Chondrocyte (in vitro differentiated cells): ENCODE measurements at places on chromosomes 1 and 21.

DNA sequence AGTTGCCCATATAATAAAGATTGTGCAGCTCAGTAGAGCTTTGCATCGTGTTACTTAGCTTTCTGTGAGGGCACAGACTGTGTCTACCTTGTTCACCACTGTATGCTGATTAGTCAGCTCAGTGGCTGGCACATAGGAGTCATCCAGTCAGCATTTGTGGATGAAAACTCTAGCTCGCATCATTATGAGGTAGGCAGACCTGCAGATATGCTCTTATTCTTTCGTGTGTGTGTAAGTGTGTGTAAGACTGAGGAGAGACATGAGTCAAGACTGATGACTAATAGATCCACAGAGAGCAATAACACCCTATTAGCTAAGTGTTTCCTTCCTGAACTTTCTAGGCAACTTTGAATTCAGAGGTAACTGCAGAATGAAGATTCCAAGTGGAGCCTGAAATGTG is 17.1 kb downstream of the TTF2 start:
- H3K4me1 ChIP-seq: peaks cover 6% of the 10 kb centered on the region
- H3K27ac ChIP-seq: peak overlapping the region; percentile 74
- no peaks in the 10 kb centered on the region for H3K27me3 ChIP-seq
- no peak for DNase-seq

GRCh38 chr1:82185084-82185483 is 384.4 kb downstream of the ADGRL2 start:
- no peak overlapping the region for H3K27ac ChIP-seq
- no peak for DNase-seq

GRCh38 chr1:157227700-157228099 is 89.5 kb upstream of the ETV3 start:
- peaks cover 11% of the 10 kb centered on the region for H3K27me3 ChIP-seq
- DNase-seq: no peak
- H3K36me3 ChIP-seq: no peaks in the 10 kb centered on the region
- H3K4me3 ChIP-seq: no peak overlapping the region
- H3K4me1 ChIP-seq: no peaks in the 10 kb centered on the region

GRCh38 chr1:221912230-221912629 is 170.3 kb upstream of the DUSP10 start:
- H3K27ac ChIP-seq: no peak overlapping the region
- no peak for DNase-seq
- H3K4me3 ChIP-seq: no peak overlapping the region

DNA sequence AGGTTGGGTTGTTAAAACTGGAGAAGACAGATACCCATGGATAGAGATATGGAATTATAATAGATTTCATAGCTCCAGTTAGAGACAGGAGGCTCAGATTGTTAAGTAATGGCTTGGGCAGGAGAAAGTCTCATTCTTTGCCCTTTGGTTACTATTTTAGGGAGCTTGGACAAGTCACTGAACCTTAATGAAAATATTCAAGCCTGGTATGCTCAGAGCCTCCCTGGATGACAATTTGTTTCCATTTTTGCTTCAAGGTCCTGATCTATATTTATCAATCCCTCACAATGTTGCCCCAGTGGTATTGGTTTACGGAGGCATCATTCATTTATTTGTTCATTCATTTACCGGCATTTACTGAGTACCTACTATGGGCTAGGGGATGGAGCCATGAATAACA is 37.5 kb downstream of the RCSD1 start:
- peaks cover 46% of the 10 kb centered on the region for H3K4me1 ChIP-seq
- peaks cover 4% of the 10 kb centered on the region for H3K27me3 ChIP-seq
- no peak overlapping the region for H3K27ac ChIP-seq
- H3K4me3 ChIP-seq: no peak overlapping the region
- no peak for DNase-seq

DNA sequence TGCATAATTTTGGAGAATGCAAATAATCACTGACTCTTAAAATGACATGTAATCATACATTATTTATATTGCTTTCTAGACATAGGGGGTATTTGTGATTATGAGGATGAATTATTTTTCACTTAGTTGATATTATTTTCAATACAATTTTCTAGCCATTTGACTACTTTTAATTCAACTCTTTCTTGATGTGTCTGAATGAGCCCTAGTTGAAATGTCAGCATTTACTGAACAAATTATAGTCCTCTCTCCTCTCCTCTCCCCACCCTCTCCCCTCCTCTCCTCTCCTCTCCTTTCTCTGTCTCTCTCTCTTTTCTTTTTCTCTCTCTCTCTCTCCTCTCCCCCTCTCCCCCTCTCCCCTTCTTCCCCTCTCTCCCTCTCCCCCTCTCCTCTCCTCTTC is 194.6 kb downstream of the GPR52 start:
- no peak overlapping the region for H3K4me3 ChIP-seq
- DNase-seq: no peak
- no peaks in the 10 kb centered on the region for H3K4me1 ChIP-seq
- H3K27me3 ChIP-seq: no peaks in the 10 kb centered on the region
- peaks cover 6% of the 10 kb centered on the region for H3K36me3 ChIP-seq

GRCh38 chr1:155463865-155464650 is 98.5 kb downstream of the ASH1L start:
- DNase-seq: no peak
- H3K27ac ChIP-seq: peak overlapping the region; percentile 93
- H3K4me3 ChIP-seq: no peak overlapping the region
- no peaks in the 10 kb centered on the region for H3K27me3 ChIP-seq
- H3K36me3 ChIP-seq: peaks cover 8% of the 10 kb centered on the region

GRCh38 chr1:93616221-93616995 is 65.2 kb downstream of the BCAR3 start:
- DNase-seq: no peak
- no peak overlapping the region for H3K4me3 ChIP-seq
- H3K27me3 ChIP-seq: no peaks in the 10 kb centered on the region
- H3K27ac ChIP-seq: peak overlapping the region; percentile 90
- H3K36me3 ChIP-seq: no peaks in the 10 kb centered on the region

- H3K27me3 ChIP-seq: no peaks in the 10 kb centered on the region
- H3K27ac ChIP-seq: peak overlapping the region; percentile 17
- peaks cover 44% of the 10 kb centered on the region for H3K36me3 ChIP-seq
- no peak overlapping the region for H3K4me3 ChIP-seq
Observed at GRCh38 chr1:156134716-156135435, 18.5 kb upstream of the SEMA4A start.

GRCh38 chr1:212110617-212111016 is 75.1 kb downstream of the DTL start:
- no peaks in the 10 kb centered on the region for H3K4me1 ChIP-seq
- no peak overlapping the region for H3K27ac ChIP-seq
- H3K27me3 ChIP-seq: no peaks in the 10 kb centered on the region
- no peak for DNase-seq
- H3K4me3 ChIP-seq: no peak overlapping the region

GRCh38 chr1:48661726-48662463 is 114.8 kb downstream of the BEND5 start:
- H3K36me3 ChIP-seq: no peaks in the 10 kb centered on the region
- no peak overlapping the region for H3K4me3 ChIP-seq
- no peak overlapping the region for H3K27ac ChIP-seq
- H3K27me3 ChIP-seq: peaks cover 27% of the 10 kb centered on the region
- H3K4me1 ChIP-seq: no peaks in the 10 kb centered on the region

GRCh38 chr1:184982002-184982954 is 8.0 kb upstream of the NIBAN1 start:
- no peaks in the 10 kb centered on the region for H3K36me3 ChIP-seq
- DNase-seq: no peak
- H3K4me3 ChIP-seq: no peak overlapping the region
- H3K27ac ChIP-seq: no peak overlapping the region

GRCh38 chr21:29228306-29228705 is 70.4 kb upstream of the BACH1 start:
- no peak overlapping the region for H3K4me3 ChIP-seq
- peaks cover 2% of the 10 kb centered on the region for H3K36me3 ChIP-seq
- no peak for DNase-seq
- H3K27ac ChIP-seq: no peak overlapping the region
- H3K4me1 ChIP-seq: peaks cover 35% of the 10 kb centered on the region

- H3K27ac ChIP-seq: no peak overlapping the region
- no peaks in the 10 kb centered on the region for H3K36me3 ChIP-seq
- no peaks in the 10 kb centered on the region for H3K27me3 ChIP-seq
- H3K4me3 ChIP-seq: no peak overlapping the region
- H3K4me1 ChIP-seq: peaks cover 40% of the 10 kb centered on the region
Observed at GRCh38 chr1:64941461-64942117, 24.8 kb downstream of the JAK1 start.

DNA sequence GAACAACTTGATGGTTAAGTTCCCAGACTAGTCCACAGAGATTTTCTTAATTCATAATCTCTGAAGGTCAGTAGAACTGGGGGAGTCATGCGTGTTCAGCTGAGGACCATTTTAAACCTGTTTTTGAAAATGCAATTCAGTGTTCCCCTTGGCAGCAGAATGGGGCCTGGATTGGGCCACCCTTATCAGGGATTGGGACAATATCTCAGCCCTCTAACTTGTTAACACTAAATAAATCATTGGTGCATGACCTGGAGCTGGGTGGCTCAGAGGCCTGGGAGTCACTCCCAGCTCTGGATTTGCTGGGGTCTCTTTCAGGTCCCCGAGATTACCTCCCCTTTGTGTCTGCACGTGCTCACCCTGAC is 55.3 kb downstream of the MRPS6 start:
- peak overlapping the region; percentile 26 for H3K4me3 ChIP-seq
- peak overlapping the region; percentile 97 for H3K27ac ChIP-seq
- H3K36me3 ChIP-seq: peaks cover 8% of the 10 kb centered on the region
- H3K27me3 ChIP-seq: no peaks in the 10 kb centered on the region
- H3K4me1 ChIP-seq: peaks cover 81% of the 10 kb centered on the region

DNA sequence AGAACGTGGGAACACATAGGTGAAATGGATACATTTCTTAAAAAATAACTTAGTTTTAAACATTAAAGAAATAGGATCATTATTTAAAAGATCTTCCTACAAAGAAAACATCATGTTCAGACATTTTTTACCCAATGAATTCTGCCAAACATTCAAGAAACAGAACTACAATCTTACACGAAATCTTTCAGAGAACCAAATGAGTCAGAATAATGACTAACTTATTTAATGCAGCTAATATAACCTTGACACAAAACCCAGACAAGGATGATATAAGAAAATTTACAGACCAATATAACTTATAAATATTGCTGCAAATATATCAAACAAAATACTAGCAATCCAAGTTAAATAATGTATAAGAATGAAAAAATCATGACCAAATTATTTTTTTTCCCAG is 220.1 kb upstream of the KCNK2 start:
- H3K27me3 ChIP-seq: no peaks in the 10 kb centered on the region
- H3K27ac ChIP-seq: no peak overlapping the region
- H3K4me3 ChIP-seq: no peak overlapping the region
- DNase-seq: no peak
- peaks cover 11% of the 10 kb centered on the region for H3K4me1 ChIP-seq

DNA sequence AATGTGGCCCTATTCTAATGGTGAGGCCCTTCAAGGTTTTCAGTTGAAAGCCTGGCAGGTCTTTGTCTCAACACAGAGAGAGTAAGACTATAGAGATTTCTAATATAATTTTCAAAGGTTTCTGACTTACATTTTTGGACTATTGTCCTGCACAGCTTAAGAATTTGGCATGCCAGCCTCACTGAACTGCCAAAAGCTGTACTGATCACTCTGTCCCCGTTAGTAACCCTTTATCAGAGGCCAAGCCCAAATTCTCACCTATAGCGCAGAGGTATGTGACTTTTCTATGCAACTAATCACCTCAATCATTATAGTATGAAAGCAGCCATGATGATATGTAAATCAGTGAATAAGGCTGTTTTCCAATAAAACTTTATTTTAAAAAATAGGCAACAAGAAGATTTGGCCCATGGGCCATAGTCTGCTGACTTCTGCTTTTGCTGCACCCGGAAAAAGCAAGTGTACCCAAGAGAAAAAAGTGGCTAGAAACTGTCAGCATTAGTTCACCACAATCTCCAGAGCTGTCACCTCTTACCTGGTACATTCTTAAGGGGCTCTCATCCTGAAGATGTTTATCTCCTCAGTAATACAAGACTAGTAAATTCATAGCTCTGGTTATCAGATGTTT is 85.4 kb downstream of the PIGK start:
- no peaks in the 10 kb centered on the region for H3K4me1 ChIP-seq
- H3K27me3 ChIP-seq: no peaks in the 10 kb centered on the region
- H3K36me3 ChIP-seq: no peaks in the 10 kb centered on the region
- no peak overlapping the region for H3K27ac ChIP-seq
- no peak for DNase-seq
- no peak overlapping the region for H3K4me3 ChIP-seq

DNA sequence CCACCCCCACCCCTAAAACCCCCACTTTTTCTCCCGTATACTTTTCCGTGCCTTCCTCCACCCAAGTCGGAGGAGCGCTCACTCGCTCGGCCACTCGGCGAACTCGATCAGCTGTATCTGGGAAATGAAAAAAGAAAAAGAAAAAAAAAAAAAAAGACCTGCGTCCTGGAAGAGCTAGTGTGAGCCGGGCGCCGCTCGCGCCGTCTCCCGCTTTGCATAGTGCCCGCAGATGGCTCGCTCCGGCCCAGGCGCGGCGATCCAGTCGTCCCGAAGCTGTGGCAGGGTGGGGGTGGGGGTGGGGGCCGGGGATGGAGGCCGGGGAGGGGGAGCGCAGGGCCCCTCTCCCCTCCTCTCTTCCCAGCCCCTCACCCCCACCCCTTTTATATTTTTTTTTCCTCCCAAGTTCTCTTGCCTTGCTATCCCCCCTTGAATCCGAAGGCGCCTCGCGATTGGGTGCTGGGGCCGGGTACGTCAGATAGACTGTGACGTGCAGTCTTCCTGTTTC is 299 bp upstream of the PROX1 start:
- H3K27ac ChIP-seq: peak overlapping the region; percentile 86
- no peaks in the 10 kb centered on the region for H3K36me3 ChIP-seq
- DNase-seq: no peak
- H3K4me3 ChIP-seq: peak overlapping the region; percentile 88
- peaks cover 78% of the 10 kb centered on the region for H3K27me3 ChIP-seq

- peak overlapping the region; percentile 74 for H3K27ac ChIP-seq
- no peaks in the 10 kb centered on the region for H3K36me3 ChIP-seq
- peaks cover 55% of the 10 kb centered on the region for H3K4me1 ChIP-seq
- no peak for DNase-seq
- H3K4me3 ChIP-seq: no peak overlapping the region
- no peaks in the 10 kb centered on the region for H3K27me3 ChIP-seq
Observed at GRCh38 chr1:2448098-2448445, 28.0 kb upstream of the PLCH2 start.
